ENCODE measurements at places on chromosomes 3 and 15.

- no peak for DNase-seq
These were observed 49.6 kb downstream of the SHQ1 start for GRCh38 chr3:72798552-72799195.

DNA sequence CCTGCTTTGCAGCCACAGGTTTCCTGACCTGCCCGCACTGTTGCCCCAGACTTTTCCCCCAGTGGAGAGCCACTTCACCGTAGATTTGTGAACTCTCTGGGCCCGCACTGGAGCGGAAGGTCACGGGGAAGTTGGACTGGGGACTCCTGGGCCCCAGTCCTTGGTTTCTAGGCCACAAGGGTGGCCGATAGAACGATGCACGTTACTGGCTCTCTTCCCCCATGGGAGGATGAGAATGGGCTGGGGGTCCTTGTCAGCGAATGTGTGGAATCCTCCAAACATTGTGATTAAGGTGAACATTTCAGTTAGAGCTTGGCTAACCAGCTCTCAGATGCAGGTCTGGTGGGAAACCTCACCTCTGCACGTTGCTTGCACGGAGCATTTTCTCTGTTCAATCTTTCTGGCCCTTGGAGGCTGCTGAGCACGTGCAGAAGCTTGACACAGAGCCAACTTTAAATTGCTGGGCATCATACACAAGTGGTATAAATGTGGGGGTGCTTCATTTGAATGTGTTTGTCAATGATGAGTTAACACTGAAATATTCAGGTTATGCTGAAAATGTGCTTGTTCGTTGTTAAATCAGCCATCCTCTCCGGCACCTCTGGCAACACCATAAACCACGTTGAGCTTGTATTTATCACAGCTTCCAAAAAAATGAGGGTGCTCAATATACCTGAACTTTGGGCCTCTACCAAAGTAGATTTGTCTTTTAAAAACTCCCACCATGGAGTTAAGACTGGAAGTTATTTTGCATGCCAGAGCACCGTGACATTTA is 976 bp downstream of the DIS3L start:
- peak; percentile 75 for DNase-seq

DNA sequence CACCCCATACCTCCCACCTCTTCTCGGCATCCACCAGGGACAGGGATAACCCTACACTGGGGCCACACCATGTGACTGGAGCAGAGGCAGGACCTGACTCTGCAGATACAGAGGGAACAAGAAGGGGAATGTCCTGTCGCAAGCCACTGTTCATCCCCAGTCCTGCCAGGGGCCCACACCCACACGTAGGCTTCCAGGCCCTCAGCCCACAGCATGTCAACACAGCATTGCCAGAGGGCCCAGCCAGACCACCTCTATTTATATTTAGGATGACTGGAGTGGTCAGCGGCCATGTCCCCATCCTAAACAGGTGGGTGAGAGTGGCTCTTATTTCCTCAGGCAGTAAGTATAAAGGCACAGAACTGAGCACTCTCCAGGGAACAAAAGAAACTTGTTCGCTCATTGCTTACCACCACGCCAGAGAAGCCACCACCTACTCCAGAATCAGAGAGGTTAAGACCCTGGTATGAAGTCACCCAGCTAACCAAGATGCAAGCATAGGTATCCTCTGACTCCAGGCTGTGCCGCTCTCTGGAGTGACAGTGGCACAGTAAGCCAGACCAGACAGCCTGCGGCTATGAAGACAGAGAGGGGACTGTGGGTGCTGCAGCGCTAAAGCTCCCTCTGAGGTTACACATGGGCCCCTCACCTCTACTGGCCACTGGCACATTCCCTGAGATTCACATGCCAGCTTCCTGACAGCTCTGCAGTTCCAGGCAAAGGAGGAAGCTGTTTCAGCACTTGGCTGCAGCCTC is 67.9 kb downstream of the LRIG1 start:
- DNase-seq: no peak

DNA sequence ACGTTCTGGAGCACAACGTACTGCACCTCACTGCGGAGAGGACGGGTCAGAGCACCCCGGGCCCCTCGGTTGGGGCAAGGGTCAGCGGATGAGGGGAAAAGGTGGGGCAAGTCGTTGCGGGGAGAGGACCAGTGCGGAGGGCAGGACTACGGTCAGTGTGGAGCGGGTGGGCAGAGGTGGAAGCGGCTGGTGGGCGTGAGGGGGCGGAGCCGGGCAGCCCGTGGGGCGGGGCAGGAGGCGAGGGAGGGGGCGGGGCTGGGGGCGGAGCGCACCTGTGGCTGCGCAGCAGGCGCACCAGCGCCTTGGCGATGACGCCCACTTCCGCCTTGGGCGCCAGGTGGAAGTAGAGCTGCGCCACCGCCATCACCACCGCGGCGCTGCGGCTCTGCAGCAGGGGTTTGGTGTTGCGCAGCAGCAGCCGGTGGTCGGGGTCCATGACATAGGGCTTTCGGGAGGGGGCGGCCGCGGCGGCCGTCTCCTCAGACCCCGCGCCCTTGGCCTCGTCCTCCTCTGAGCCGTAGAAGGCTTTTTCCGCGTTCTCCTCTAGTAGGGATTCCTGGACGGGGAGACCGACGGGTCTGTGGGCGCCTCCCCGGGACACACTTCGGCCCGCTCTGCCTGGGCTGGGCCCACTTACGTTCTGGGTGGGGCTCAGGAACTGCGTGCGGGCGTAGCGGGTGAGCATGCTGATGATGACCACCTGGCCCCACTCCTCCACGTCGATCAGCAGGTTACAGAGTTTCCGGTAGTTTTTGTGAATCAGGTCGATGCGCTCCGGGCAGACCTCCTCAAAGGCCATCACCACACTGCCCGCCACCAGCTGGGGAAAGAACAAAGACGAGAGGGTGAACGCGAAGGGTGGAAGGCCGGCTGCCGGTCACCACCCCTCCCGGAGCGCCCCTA is 29.2 kb downstream of the AP3B2 start:
- no peak for DNase-seq

DNA sequence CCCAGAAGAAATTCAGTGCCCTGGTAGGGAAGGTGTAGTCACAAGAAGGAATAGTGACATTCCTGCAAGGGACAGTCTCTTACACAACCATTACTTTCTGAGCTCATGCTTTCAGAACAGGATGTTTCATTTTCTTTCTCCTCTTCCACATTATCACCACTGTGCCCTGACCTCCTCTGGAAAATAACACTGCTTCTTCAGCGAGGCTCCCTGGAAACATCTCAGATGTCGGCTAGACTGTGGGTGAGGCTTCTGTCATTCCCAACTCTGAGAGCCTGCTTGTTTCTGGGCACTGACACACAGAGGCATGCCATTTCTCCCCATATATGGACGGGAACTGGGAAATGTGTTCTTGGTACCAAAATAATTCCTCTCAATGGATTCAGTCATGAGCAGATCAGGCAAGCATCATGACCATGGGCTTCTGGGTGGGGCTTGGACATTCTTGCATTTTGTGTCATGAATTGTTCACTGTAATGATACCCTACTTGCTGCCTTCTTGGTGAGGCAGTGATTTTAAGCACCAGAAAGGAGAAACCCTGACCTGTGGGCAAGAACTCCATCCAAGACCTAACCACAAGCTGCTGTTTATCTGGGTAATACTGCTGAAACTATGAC is 14.3 kb upstream of the TNFAIP8L3 start:
- DNase-seq: peak; percentile 100

- no peak for DNase-seq
These were observed 5.6 kb downstream of the CLSTN2 start for GRCh38 chr3:139940622-139941021.

GRCh38 chr3:16869261-16870005 is 15.3 kb upstream of the PLCL2 start:
- no peak for DNase-seq

DNA sequence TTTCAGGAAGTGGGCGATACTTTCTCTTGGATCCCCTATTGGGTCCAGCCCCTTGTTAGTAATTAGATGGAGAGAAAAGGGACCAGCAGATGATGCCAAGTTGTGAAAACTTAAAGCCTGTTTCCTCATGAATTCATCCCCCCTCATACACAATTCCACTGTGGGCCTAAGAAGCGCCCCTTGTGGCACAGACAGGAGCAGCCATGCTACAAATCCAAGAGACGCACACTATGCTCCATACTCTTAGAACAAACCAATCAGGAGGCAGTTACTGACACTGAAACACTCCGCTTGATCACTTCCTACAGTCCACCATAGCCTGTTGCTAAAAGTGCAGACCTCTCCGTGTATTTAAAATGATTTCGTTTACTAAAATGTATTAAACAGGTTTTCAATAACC is 111.3 kb upstream of the ARRDC4 start:
- DNase-seq: no peak
